ENCODE measurements at places on chromosomes 5 and 9.
A peak's percentile ranks its signal among the peaks of the same experiment; 100 is the strongest.

DNA sequence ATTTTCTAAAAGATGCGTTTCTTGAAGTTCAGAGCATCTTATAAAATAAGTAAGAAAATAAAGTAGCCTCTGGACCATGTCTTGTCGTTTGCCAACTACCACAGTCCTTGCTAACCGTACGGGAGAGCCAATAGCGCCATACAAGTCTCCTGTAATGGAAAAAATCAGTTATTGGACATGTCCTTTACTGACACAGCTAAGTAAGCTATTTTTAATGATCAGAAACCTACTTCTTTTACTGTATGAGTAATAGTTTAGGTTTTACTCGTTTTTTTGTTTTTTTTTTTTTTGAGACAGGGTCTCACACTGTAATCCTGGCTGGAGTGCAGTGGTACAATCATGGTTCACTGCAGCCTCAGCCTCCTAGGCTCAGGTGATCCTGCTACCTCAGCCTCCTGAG, 37.7 kb upstream of the RAPGEF6 start:
- DNase-seq = no peak

GRCh38 chr9:26742828-26743476, 149.7 kb downstream of the CAAP1 start:
- H3K4me3 ChIP-seq = no peak overlapping the region
- no peaks in the 10 kb centered on the region for H3K36me3 ChIP-seq

GRCh38 chr5:157253547-157253946, 12.4 kb upstream of the CYFIP2 start:
- H3K27me3 ChIP-seq = no peaks in the 10 kb centered on the region
- H3K27ac ChIP-seq = peak overlapping the region; percentile 96
- no peak for DNase-seq
- H3K36me3 ChIP-seq = peaks cover 13% of the 10 kb centered on the region

GRCh38 chr5:139774980-139775661, 20.5 kb upstream of the PSD2 start:
- no peak overlapping the region for H3K27ac ChIP-seq
- peaks cover 38% of the 10 kb centered on the region for H3K27me3 ChIP-seq
- H3K4me3 ChIP-seq = no peak overlapping the region
- DNase-seq = peak; percentile 66
- peaks cover 3% of the 10 kb centered on the region for H3K36me3 ChIP-seq
- H3K4me1 ChIP-seq = peaks cover 9% of the 10 kb centered on the region

DNA sequence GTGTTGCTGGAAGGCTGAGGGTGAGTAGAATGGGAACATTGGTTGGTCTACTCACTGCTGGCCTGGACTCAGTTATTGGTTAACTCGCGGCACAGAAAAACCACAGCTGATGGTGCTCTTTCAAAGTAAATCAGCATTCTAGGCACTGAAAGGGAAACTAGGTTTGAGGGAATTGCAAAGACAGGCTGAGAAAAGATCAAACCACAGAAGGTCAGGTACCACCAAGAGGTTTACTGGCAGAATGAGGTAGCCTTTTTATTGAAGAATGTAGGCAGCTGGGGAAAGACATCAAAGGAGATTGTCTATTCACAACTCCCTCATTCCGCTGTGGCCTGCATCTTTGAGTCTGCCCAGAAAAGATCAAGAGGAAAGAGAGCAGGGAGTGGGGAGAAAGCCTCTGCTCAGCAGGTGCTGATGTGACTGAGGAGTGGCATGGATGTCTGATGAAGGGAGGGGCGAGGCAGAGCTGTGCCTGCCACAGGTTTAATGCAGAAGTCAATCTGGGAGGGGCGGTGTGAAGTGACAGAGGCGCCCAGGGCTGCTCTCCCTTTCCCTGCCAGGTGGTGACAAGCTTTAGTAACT, 255.5 kb downstream of the MAN2A1 start:
- H3K27ac ChIP-seq = peak overlapping the region; percentile 46
- no peak for DNase-seq
- peaks cover 7% of the 10 kb centered on the region for H3K4me1 ChIP-seq
- peaks cover 2% of the 10 kb centered on the region for H3K36me3 ChIP-seq
- peak overlapping the region; percentile 41 for H3K4me3 ChIP-seq

DNA sequence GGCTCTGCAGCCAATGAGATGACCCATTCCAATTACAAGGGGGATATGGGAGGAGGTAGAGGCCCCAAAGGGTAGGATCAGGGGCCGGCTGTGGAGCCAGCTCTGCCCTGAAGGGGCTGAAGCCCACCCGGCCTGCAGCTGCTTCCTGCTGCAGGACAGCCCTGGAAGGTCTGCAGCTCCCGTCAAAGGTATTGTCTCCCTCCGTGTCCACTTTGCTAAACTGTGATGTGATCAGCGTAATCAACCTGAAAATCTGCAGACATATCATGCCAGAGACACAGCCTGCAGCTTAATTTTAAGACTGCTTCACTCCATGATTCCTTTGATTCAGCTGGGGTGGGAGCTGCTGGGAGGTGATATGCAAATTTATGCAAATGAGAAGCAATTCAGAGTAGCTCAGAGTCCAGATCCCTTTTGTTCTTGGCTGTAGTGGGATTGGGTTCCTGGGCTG, 90.7 kb downstream of the GADD45G start:
- H3K4me1 ChIP-seq = peaks cover 29% of the 10 kb centered on the region
- H3K27me3 ChIP-seq = no peaks in the 10 kb centered on the region
- DNase-seq = no peak
- H3K4me3 ChIP-seq = no peak overlapping the region
- H3K27ac ChIP-seq = no peak overlapping the region

- peaks cover 2% of the 10 kb centered on the region for H3K4me1 ChIP-seq
- H3K27ac ChIP-seq = no peak overlapping the region
- no peak for DNase-seq
- no peak overlapping the region for H3K4me3 ChIP-seq
- peaks cover 51% of the 10 kb centered on the region for H3K27me3 ChIP-seq
Measured at GRCh38 chr5:72185496-72186329, 78.4 kb downstream of the MAP1B start.

GRCh38 chr5:108264533-108264932, 117.4 kb downstream of the FBXL17 start:
- H3K36me3 ChIP-seq = no peaks in the 10 kb centered on the region
- no peak for DNase-seq
- no peak overlapping the region for H3K4me3 ChIP-seq
- H3K27ac ChIP-seq = no peak overlapping the region
- no peaks in the 10 kb centered on the region for H3K27me3 ChIP-seq

- no peak overlapping the region for H3K4me3 ChIP-seq
- H3K4me1 ChIP-seq = peaks cover 12% of the 10 kb centered on the region
- H3K27ac ChIP-seq = peak overlapping the region; percentile 34
- peaks cover 25% of the 10 kb centered on the region for H3K27me3 ChIP-seq
- DNase-seq = no peak
Measured at GRCh38 chr9:130994135-130995085, 14.6 kb upstream of the LAMC3 start.

GRCh38 chr5:124292322-124292855, 454.1 kb downstream of the ZNF608 start:
- H3K27me3 ChIP-seq = no peaks in the 10 kb centered on the region

DNA sequence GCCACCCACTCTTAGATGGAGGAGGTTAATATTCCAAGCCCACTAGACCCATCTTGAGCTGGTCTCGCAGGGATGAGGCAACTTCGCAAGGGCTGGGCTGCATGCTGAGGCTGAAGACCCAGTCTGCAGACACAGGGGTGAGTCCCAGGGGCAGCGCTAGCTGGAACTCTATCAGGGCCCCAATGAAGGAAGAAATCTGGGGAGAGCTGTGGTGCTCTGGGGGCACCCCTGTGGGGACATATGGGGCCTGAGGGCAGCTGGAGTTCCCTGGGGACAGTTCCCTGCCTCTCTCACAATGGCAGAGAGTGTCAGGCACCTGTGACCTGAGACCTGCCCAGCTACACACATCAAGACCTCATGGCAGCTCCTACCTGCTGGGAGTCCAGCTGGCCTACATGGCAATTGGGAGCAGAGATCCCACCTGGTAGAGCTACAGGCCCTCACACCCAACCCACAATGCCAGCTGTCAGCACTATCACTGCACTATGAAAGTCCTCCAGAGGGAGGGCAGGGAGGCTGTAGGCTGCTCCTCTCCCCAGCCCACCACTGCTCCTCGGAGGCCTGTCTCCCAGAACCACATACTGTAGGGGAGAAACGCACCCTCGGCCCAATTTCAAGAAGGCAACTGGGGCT, 202.2 kb downstream of the GABBR2 start:
- peaks cover 54% of the 10 kb centered on the region for H3K27me3 ChIP-seq
- peaks cover 2% of the 10 kb centered on the region for H3K36me3 ChIP-seq
- no peak for DNase-seq
- no peak overlapping the region for H3K27ac ChIP-seq

GRCh38 chr5:115050866-115051265, 118.8 kb downstream of the TRIM36 start:
- H3K4me3 ChIP-seq = no peak overlapping the region
- H3K4me1 ChIP-seq = no peaks in the 10 kb centered on the region
- H3K27me3 ChIP-seq = no peaks in the 10 kb centered on the region
- DNase-seq = no peak
- no peaks in the 10 kb centered on the region for H3K36me3 ChIP-seq
- no peak overlapping the region for H3K27ac ChIP-seq

- H3K36me3 ChIP-seq = no peaks in the 10 kb centered on the region
- H3K27ac ChIP-seq = peak overlapping the region; percentile 87
- H3K4me3 ChIP-seq = no peak overlapping the region
- no peaks in the 10 kb centered on the region for H3K27me3 ChIP-seq
- H3K4me1 ChIP-seq = peaks cover 29% of the 10 kb centered on the region
Measured at GRCh38 chr9:93037476-93037971, 21.0 kb upstream of the SUSD3 start.

DNA sequence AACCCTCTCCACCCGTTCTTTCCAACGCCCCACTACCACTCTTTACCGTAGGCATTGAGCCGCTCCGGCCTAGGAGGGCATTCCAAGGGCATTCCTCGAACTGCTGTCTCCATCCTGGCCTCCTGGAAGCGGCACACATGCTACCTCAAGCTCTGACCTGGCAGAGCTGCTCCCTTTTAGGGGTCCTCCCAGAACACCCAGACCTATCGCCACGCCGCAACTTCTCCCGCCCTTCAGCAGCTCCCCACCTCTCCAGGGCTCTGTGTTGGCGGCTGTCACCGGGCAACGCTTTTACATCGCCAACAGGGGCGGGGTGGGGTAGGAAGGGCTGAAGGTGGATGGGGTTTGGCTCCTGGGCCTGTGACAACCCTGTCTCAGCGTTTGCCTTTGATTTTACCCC, 4.6 kb upstream of the MYORG start:
- H3K27ac ChIP-seq = peak overlapping the region; percentile 68
- no peaks in the 10 kb centered on the region for H3K36me3 ChIP-seq
- no peaks in the 10 kb centered on the region for H3K27me3 ChIP-seq
- peaks cover 41% of the 10 kb centered on the region for H3K4me1 ChIP-seq
- DNase-seq = no peak

DNA sequence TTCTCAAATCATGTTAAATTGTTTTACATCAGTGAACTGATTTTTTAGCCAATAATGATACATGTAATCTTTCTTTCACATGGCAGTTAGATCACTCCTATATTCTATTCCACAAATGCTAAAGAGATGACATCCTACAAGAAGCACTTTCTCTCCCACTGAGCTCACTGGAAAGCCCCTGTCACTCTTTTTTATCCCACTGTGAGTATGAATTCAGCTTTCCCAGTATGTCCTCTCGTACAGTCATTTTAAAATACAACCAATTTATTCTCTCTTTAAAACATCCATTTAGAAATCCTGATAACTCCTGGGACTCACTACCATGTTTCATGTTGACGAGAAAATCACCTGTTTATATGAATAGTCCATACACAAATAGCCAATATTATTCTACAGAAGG, 599.9 kb downstream of the SEMA5A start:
- H3K27ac ChIP-seq = no peak overlapping the region
- H3K27me3 ChIP-seq = no peaks in the 10 kb centered on the region
- no peak for DNase-seq
- no peaks in the 10 kb centered on the region for H3K36me3 ChIP-seq

GRCh38 chr5:53291528-53291927, 182.0 kb upstream of the MOCS2 start:
- no peak for DNase-seq
- no peaks in the 10 kb centered on the region for H3K36me3 ChIP-seq
- peaks cover 21% of the 10 kb centered on the region for H3K27me3 ChIP-seq
- no peaks in the 10 kb centered on the region for H3K4me1 ChIP-seq

DNA sequence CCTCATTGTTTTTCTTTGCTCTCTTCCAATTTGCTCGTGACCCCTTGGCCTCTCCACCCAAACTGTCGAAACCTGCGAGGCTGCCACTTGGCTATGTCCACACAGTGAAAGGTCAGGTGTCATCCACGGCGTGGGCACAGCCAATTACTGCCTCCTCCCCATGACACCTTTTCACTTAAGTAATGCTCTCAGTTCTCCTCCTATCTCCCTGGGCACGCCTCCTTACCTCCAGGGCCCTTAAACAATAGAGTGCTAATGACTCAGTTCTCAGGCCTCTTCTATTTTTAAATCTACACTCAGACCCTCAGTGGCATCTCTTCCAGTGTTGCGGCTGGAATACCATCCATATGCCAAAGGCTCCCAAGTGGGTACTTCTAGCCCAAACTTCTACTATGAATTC, 256.8 kb downstream of the ROR2 start:
- H3K36me3 ChIP-seq = no peaks in the 10 kb centered on the region
- H3K4me1 ChIP-seq = peaks cover 15% of the 10 kb centered on the region
- peak overlapping the region; percentile 45 for H3K27ac ChIP-seq
- peaks cover 18% of the 10 kb centered on the region for H3K27me3 ChIP-seq

- H3K27me3 ChIP-seq = peaks cover 28% of the 10 kb centered on the region
- no peak overlapping the region for H3K27ac ChIP-seq
- H3K36me3 ChIP-seq = no peaks in the 10 kb centered on the region
- no peaks in the 10 kb centered on the region for H3K4me1 ChIP-seq
- DNase-seq = no peak
Measured at GRCh38 chr5:159017786-159018185, 81.9 kb downstream of the EBF1 start.

DNA sequence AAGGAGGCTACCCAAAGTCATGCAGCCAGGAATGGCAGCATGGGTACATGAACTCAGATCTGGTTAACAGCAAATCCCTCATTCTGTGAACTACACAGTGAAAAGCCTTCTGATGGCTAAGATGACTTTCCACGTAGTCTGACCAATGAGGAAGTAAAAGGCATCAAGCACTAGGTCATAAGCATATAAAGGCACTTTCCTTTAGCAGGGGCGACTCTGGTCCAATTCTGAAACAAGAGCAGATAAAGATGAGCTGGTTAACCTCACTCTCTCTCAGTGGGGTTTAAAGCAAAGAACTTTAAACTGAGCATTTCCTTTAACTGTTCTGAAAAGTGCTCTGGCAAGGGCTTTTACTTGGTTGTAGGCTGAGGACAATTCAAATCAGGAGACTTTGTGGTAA, 21.1 kb downstream of the PSMB7 start:
- no peaks in the 10 kb centered on the region for H3K27me3 ChIP-seq
- no peak for DNase-seq
- peak overlapping the region; percentile 69 for H3K27ac ChIP-seq
- H3K4me1 ChIP-seq = peaks cover 31% of the 10 kb centered on the region
- H3K36me3 ChIP-seq = peaks cover 6% of the 10 kb centered on the region
- no peak overlapping the region for H3K4me3 ChIP-seq

DNA sequence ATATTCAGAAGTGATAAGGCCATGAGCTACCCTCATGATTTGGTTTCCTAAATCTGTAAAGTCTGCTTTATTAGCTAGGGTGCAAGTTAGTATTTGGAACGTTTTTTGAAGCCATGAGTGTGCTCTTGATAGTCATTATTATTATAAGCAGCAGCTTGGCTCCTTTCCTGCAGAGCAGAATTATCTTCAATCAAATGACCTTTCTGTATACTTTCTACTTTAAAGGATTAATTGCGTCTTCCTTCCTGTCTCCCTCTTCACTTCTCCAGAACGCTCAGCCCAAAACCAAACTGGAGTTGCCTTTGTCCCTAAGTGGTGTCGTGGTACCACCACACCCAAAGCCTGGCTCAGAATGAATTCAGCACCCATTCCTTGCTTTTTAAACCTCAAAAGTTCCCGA, 211.3 kb downstream of the ARHGAP26 start:
- peaks cover 2% of the 10 kb centered on the region for H3K36me3 ChIP-seq
- no peak overlapping the region for H3K4me3 ChIP-seq
- no peak for DNase-seq
- H3K27ac ChIP-seq = peak overlapping the region; percentile 35
- H3K27me3 ChIP-seq = no peaks in the 10 kb centered on the region
